Stimulated activated CD8-positive, alpha-beta memory T cell treated with anti-CD3 and anti-CD28 coated beads, Interleukin-4, amount 100 ng/mL, for 4 hours (primary cell): ENCODE measurements at places on chromosomes 1 and 21.

DNA sequence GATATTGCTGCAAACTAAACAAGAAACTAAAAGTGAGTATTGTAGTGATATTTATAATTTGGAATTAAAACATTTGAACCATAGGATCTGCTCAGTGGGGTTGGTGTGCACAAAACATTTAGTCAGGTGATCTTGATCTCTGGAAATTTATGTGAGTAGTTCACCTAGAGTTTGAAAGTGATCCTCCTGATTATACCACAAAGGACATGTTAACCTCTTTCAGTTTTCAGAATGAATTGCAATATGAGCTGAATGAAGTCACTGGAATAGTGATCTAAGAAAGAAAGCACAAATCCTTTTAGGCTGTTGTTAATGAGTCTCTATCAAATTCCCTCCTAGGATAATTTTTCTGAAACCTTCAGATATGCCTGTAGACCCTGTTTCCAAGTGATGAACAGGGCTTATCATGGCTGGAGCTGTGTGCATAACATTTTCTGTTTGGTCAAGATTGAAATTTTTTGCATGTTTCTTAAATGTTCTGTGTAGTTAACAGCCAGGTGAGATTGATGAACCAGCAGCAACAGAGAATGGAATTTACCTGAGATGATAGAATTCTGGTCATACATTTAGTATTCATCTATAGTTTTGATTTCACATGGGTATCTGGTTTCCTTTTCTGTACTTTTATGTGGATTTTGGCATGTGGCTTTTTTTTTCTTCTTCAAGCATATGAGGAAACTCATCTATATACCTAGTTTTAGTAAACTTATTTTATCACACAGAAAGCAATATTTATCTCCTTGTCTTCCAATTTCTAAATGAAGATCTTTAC lies 25.5 kb downstream of the CDC14A start:
- DNase-seq: no peak

DNA sequence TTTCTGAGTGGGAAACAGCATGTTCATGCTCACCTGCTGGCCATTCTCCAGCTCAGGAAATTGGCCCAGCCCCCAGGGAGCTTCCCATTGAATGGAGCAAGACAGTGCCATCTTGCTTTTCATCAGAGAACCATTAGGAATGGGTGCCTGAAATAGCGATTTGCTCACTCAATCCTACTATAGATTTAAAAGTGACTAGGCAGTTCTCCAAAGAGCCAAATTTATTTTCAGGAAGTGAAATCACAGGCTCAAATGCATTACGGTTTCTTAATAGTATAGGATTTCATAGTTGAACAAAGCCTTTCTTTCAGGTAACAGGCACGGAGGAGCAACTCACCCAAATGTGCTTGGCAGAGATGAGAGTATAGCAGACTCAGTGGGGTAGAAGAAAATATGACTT lies 272.1 kb downstream of the GRIK1 start:
- no peak for DNase-seq

GRCh38 chr1:233679030-233679429 lies 65.1 kb downstream of the KCNK1 start:
- no peak for DNase-seq

DNA sequence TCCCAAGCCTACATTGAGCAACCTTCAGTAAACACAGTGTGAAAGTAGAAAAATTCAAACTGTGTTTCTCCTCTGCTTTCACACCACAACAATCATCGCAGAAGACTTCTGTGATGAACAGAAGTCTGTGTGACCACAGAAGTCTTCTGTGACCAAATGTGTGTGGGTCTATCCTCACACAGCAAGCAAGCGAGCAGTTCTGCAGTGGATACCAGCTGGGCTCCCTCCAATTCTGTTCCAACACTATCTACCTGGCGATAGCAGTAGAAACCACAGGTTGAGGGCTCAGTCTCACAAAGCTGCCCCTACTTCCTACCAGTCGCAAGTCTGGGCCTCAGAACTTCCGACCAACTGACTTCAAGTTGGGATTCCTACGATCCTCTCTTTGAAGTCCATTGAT lies 21.0 kb upstream of the RAP1A start:
- no peak for DNase-seq

GRCh38 chr1:38926091-38926490 lies 15.5 kb downstream of the RHBDL2 start:
- no peak for DNase-seq

DNA sequence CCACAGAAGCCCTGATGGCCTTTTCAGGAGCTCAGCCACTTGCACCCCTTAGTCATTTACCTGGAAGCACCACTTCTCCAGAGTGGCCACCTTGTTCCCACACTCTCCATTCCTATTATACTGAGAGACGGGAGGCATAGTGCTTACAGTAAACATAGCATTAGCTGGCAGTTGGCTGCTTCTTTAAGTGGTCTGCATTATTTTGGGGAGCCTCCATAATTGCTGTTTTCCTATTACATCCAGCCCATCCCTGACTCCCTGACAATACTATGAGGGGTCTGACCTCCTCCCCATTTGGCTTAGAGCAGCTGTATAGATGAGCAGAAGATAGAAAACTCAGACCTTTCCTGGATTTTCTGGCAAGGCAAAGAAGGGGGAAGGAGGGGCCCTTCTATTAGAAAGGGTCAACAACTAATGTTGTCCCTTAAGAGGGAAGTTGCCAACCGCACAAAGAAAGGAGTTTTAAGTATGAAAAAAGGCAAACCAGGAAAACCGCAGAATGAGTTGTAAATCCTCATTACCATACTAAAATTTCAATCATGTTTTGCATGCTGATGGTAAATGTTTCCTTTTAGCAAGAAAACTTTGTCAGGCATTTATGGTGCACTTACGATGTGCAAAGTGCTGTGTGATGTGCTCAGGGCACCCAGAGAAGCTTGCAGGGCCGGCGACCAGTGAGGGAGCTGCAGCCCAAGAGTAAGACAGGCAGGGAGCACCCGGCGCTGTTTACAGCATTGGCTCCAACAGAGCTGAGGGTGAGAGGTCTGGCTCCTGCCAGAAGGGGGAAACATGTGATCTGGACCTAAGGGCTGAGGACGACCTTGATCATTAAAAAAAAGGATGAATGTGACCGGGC lies 167.3 kb downstream of the ZZZ3 start:
- DNase-seq: no peak

- no peak for DNase-seq
These were observed 68.7 kb upstream of the VAMP3 start for GRCh38 chr1:7702365-7702764.

- DNase-seq: no peak
These were observed 30.1 kb downstream of the SGIP1 start for GRCh38 chr1:66563941-66564630.

DNA sequence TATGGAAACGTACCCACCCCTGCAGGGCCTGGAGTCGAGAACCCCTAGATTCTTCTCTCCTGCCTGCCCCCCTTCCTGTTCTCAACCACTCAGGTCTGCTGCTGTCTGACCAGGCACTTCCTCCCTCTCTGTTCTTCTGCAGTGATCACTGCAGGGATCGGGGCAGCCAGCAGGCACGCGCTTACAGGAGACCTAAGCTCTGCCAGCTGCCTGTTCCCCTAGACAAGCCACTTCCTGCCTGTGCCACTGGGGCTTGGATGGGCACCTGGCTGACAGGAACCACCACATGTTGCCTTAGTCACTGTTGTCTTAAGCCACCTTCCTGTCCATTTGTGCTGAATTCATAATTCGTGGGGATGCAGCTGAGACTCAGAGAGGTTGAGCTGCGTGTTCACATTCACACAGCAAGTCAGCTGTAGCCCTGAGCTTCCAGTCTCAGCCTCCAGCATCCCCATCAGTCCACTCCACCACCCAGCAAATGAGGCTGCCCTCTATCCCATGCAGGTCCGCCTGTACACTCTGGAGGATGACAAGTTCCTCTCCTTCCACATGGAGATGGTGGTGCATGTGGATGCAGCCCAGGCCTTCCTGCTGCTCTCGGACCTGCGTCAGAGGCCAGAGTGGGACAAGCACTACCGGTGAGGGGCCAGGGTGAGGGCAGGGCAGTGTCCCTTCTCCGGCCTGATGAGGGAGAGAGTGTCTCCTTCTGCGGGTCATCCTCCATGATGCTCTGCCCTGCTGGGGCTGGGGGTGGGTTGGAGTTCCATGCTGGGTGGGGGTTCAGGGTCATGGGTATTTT lies 18.6 kb downstream of the FAM151A start:
- DNase-seq: no peak

GRCh38 chr1:110201157-110201825 lies 8.8 kb upstream of the KCNC4 start:
- no peak for DNase-seq

DNA sequence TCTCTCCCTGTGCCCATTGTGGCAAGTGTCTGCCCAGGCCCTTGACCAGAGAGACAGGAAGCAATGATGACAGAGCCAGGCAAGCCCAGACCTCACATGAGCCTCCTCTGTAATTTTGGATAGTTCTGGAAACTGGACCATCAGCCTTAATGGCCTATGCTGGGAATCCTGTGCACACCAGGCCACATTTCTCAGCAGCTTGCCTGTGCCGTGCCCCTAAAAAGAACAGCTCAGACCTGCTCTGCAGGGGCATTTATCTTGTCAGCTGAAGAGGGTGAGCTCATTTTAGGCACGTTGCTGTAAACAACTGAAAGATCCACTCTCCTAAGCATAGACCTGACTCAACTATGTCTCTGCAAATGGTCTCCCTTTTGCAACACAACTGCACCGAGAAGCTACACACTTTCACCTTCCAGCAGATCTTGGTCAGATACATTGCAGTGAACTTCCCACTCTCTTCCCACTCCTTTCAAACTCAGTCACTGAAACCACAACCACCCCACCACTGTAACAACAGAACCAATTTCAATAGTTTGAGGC lies 53.5 kb upstream of the BACH1 start:
- no peak for DNase-seq

DNA sequence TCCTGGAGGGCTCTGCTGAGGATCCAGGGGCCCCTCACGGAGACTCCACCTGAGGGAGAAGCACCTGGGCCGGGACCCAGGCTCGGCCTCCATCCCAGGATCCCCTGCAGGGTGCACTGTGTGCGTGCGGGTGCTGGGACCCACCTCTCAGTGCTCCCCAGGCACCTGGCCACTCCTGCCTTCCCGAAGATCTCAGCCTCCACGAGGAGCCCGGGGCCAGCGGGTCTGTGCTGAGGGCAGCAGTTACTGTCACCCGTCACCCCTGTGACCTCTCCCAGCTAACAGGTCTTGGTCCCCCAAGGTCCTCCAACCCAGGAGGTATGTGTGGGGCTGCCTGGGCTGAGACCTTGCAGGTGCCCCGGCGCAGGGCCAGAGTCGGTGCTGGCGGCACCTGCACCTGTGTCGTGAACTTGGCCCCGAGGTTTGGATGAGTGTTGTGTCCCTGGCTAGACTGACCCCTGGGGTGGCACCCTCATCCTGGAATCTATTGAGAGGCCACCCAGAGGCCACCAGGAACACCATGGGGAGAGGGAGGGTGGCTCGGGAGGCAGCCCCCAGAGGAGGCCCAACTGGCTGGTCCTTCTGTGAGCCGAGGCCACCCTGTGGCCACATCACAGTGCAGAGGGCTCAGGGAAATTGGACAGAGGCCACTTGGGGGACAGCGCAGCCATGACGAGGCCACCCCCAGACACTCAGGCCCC lies 17.7 kb downstream of the MORN1 start:
- no peak for DNase-seq

DNA sequence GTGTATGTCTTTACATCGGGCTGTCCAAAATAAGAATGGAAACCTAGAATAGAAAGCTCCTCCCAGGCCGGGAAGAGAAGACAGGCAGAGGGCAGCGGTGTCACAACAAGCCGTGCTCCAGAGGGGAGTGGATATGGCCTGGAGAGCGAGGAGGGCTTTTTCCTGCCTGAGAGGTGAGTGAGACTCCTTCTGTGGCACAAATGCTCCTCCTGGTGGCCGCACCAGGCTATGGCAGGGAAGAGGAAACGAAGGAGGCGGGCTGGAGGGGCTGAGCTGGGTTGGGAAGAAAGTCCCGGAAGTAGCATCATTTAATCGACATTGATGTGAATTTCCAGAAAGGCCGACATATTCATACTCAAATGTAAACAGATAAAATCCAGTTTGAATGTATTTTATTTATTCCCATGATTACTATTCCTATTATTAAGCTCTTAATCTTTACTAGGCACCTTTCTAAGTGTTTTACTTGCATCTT lies 54.7 kb downstream of the MEF2D start:
- peak; percentile 58 for DNase-seq

DNA sequence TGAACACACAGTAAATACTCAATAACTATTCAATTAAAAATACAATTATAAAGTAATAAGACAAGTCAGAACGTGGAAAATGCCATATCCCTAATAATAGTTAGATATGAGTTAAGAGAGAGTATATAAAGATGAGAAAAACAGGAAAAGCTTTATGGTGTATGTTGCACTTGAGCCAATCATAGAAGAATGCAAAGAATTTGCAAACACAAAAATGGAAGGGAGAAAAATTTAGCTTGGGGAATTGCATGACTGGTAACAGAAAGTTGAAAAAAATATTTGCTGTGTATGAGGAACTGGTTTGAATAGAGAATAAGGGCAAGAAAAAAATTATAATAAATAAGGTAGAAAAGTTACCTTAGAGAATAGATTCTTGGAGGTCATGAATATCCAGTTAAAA lies 739.6 kb upstream of the CXADR start:
- DNase-seq: no peak

DNA sequence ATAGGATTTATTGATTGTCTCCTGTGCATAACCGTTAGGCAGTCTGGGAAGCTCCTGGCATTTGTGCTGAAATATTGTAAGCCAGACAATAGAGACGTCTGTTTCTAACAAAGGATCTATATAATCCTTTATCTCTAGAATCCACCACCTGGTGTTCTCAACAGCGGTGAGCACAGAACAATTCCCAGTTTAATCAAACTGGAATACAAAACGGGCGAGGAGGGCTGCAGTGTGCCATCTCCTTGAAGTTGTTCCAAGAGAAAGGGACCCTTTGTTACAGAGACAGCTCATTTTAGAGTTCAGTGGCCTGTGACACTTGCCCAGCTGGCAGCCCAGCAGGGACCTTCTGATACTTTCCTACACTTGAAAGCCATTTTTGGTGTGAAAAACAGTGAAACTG lies 162.8 kb upstream of the IVNS1ABP start:
- DNase-seq: no peak

DNA sequence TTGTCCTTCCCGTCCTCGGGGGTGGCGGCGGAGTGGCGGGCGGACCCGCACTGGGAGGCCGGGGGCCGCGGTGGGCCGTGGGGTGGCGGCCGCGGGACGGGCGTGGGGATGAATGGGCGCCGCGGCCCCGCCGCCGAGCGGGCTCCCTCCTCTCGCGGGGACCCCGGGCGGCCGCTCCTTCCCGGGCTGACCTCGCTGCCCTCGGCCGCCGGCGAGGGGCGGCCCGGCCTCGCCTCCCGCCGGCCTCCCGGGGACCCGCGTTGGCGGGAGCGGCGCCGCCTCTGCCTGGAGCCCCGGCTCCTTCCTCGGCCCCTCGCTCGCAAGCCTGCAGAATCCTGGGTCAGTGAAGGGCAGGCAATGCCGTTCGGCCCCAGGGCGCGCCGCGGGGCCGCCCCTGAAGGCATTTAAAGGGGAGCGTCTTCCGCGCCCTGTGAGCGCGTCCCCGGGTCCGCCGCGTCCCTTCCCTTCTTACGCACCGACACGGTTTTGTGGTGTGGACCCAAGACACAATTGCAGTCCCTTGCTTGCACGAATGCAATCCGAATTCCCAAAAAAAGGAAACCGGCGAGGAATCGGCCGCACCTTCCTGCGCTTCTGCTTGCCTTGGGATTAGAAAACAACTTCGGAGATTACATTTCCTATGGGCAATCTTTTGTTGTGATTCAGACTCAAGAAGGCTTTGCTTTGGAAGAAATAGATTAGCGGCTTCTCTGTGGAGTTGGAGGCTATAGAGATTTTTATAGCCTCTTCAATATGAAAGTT lies 776 bp downstream of the ITSN1 start:
- DNase-seq: no peak

- no peak for DNase-seq
These were observed at the start of the genes SHE and TDRD10 for GRCh38 chr1:154502066-154502743. SHE (minus strand) TSS chr1:154502412; CDS start chr1:154502026, 386 bp downstream. TDRD10 (plus strand) TSS chr1:154502219; CDS start chr1:154506904, 4,685 bp downstream.
